ENCODE measurements at places on chromosomes 13 and 19. TPM values are rescaled to one million over a fixed set of nuclear protein-coding genes. Genes with fewer than 3 reads are reported as not detected.

DNA sequence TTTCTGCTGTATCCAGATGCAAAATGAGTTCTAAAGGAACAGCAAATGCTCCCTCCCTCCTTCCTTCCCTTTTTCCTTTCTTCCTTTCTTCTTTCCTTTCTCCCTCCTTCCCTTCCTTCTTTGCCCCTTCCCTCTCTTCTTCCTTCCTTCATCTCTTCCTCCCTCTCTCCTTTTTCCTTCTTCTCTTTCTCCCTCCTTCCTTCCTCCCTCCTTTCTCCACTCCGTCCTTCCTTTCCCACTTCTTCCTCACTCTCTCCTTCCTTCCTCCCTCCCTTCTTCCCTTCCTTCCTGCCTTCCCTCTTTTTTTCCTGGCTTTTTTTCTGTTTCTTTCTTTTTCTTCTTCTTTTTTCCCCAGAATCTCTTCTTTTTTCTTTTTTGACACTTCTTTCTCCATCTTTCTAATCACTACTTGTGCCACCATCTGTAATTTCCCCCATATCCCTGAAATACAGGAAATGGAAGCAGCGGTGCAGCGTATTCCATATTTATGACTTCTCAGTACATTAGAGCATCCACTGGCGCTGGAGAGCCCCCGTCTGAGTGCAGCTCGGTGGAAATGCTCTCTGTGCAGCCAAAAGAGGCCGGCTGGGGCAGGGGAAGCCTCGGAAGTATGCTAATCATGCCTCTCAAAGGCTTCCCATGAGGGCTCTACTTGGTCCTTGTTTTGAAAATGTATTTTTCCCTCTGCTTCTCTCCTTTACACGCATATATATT, 275.6 kb downstream of the TSHZ3 start:
- H3K27ac ChIP-seq: no peak overlapping the region
- peaks cover 4% of the 10 kb centered on the region for H3K27me3 ChIP-seq
- no peak overlapping the region for H3K4me3 ChIP-seq
- H3K36me3 ChIP-seq: no peaks in the 10 kb centered on the region
- no peak for DNase-seq
- H3K4me1 ChIP-seq: no peaks in the 10 kb centered on the region

DNA sequence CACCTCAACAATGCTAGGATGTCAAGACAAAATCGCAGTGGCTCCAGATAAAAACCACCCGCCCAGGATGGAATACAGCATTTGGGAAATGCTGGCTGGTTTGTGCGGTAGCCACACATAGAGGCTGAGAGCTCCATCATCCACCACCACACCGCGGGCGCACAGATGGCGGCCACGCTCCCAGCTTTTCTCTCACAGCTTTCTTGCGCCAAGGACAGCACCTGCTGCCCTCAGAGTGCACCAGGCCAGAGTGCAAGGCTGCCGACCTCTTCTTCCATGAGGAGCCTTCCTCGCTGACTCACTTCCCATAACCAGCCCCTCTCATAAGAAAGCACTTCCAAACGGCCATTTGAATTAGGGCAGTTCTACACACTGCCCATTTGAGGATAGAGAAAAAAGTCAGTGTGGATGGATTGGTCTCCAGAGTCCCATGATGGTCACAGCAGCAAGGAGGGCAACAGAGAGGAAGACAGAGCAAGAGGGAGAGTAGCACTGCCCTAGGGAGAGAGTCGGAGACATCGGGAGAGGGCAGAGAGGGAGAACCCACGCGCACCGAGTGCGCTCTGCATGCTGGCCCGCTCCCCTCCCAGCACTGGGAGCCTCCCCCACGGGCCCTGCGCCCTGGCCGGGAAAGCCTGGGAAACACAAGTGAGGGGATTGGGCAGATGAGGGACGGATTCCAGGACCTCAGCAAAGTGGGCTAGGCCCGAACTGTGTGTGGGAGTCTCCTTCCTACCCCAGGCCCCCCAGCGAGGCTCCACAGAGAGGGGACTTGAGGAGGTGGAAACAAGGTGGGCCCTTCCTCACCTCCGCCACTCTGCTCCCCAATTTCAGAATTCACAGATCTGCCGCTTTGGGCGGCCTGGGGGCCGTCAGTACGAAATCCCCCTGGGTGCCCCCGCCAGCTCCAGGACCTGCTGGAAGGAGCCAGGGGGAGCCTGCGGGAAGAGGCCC, 156.9 kb downstream of the USP12 start:
- H3K36me3 ChIP-seq: no peaks in the 10 kb centered on the region
- no peak overlapping the region for H3K4me3 ChIP-seq
- DNase-seq: no peak
- no peaks in the 10 kb centered on the region for H3K27me3 ChIP-seq
- no peaks in the 10 kb centered on the region for H3K4me1 ChIP-seq

SIAH3 gene
- not detected for total RNA-seq

DNA sequence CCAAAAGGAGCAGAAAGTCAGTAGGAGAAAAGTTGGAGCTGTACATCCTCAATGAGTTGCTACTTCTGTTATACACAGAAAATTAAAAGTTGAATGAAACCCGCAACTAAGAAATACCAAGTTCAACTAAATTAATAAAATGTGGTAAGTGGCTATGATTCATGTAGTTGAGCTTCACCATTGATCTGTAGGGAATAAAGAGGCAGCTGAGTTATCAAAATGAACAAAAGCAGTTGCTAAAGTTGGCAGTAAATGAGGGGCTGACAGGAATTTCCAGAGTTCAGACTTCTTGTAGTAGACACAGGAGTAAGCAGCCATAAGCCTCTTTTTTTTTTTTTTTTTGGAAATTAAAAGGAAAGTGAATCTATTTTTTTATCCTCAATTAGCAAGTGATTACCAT, 234.6 kb downstream of the POSTN start:
- no peaks in the 10 kb centered on the region for H3K36me3 ChIP-seq
- no peak for DNase-seq
- no peak overlapping the region for H3K27ac ChIP-seq
- H3K4me1 ChIP-seq: no peaks in the 10 kb centered on the region
- H3K4me3 ChIP-seq: no peak overlapping the region
- H3K27me3 ChIP-seq: no peaks in the 10 kb centered on the region

GRCh38 chr13:33740134-33740538, 77.8 kb upstream of the RFC3 start:
- H3K4me3 ChIP-seq: no peak overlapping the region
- no peaks in the 10 kb centered on the region for H3K27me3 ChIP-seq
- H3K27ac ChIP-seq: no peak overlapping the region
- DNase-seq: no peak
- H3K4me1 ChIP-seq: no peaks in the 10 kb centered on the region

GRCh38 chr13:24985896-24986295, 110.0 kb upstream of the PABPC3 start:
- peaks cover 22% of the 10 kb centered on the region for H3K27me3 ChIP-seq
- DNase-seq: no peak
- no peaks in the 10 kb centered on the region for H3K4me1 ChIP-seq
- no peaks in the 10 kb centered on the region for H3K36me3 ChIP-seq
- H3K27ac ChIP-seq: no peak overlapping the region

All from breast epithelium (tissue), 4 donors.